ENCODE measurements at places on chromosomes 1 and 21. TPM values are rescaled to one million over a fixed set of nuclear protein-coding genes. Genes with fewer than 3 reads are reported as not detected.

DNA sequence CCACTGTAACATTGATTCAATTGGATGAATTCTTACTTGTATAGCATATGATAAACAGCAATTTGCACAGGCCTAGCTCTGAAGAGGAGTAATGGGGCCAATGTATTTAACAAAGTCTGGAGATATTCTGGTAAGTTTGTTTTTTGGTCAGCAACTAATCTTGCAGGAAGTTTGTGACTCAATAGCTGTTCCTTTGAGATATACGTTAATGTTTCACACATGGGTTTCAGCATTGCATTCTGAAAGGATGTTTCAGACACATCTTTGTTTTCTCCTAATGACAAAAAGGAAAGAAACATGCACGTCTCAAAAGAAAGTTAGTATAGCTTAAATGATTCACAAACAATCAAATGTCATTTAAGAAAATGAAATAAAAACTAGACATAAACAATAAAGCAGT is 49.0 kb downstream of the LTN1 start:
- DNase-seq: no peak

DNA sequence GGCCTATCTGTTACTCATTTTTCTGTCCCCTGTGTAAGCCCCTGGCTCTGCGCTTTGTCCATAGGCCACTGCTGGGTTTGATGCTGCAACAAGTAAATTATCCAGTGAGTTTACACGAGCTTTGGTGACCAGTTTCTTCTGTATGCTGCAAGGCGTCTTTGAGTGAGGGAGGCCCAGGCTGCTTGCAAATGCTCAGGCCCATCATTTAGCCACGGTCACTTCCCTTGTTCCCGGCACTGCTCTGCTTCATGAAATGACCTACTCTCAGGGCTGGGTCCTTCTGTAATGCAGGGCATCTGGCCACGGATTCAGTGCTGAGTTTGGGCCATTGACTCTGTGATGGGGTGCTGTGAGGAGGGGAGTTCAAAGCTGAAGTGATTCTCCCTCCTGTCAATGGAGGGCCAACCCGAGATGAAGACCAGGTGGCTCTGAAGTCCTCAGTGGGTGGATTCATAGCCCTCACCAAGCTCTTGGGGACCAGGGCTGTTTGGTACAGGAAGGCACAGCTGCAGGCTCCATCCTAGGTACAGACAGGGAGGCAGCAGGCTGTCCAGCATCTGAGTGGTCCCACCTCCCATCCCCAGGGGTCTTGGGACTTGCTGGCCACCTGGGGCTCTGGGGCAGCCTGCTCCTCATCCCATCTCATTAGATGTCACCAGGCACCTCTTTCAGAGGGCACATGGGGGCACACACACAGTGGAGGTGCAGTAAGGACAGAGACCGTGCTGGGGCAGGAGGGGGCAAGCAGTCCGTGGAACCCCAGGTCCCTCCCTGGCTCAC is 21.7 kb downstream of the LHX4 start:
- no peak for DNase-seq

DNA sequence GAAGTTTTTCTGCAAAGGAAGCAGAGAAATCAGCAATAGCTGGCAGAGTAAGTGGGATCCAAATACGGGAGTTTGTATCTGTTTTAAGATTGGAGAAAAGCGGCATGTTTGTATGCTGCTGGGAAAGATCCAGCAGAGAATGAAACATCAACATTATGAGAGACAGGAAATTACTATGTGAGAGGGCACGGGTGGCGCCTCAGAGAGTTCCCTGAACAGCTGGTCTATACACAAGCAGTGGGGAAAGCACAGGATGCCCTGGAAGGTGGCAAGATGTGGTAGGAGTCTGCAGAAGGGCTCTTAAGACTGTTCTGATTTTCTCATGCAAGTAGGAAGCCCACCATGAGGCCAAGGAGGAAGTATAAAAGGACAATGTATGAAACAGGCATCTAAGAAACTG is 130.4 kb downstream of the RERE start:
- DNase-seq: no peak

DNASE2B gene
- total RNA-seq: not detected

BRDT gene
- total RNA-seq: not detected

GRCh38 chr21:45998276-45998701 is 16.7 kb downstream of the COL6A1 start:
- no peak for DNase-seq

- peak; percentile 56 for DNase-seq
Measured at GRCh38 chr1:36919491-36920145, 114.7 kb downstream of the GRIK3 start.

FCRL1 gene
- not detected for total RNA-seq

GLUL gene
- 545 TPM for total RNA-seq

DNA sequence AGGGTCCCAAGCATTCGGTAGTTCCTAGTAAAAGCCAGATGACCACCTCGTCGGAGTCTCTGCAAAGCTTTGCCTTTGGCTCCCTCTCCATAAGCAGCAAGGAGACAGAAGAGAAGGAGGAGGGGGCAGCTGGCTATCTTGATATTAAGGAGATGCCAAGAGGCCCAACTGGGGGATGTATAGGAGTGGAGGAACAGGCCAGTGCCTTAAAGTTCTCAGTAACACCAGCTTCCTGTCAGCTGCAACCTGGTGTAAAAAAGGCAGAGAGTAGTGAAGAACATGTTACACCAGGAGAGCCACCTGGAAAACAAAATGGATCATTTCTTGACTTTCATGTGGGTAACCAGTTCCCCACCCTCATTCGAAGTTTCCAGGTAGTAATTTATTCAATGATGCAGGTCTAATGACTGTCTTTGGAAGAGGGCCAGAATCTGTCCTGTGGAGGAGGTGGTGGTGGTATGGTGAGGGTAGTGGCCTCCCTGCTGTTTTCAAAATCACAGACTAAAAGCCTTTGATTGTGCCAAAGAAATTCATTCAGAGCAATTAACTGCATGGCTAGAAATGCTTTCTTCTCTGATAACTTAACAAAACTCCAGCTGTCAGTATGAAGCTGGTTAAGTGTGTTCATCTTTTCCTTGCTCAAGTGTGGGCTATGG is 27.3 kb downstream of the TMEM200B start:
- no peak for DNase-seq

GRCh38 chr1:201930137-201930536 is 16.2 kb downstream of the LMOD1 start:
- DNase-seq: no peak

DNA sequence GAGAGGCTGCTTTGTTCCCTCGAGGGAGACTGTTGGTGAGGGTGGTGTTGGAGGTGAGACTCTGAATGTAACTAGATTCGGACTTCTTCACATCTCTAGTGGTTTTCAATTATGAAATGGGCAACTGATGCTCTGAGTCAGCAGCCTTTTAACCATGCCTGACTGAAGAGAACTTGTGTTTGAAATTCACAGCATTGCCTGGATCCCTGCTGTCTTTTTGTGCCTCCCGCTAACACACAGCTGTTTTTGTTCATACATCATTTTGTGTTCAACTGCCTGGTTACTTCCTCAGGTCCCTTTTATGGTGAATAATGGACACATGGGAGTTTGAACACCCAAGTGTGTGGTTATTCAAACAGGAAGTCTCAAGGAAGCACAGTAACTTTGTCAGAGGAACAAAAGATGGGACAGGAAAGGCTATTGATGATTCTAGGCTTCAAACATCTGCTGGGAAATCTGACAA is 16.8 kb downstream of the LAMC1 start:
- DNase-seq: no peak

CCDC27 gene
- not detected for total RNA-seq

DNA sequence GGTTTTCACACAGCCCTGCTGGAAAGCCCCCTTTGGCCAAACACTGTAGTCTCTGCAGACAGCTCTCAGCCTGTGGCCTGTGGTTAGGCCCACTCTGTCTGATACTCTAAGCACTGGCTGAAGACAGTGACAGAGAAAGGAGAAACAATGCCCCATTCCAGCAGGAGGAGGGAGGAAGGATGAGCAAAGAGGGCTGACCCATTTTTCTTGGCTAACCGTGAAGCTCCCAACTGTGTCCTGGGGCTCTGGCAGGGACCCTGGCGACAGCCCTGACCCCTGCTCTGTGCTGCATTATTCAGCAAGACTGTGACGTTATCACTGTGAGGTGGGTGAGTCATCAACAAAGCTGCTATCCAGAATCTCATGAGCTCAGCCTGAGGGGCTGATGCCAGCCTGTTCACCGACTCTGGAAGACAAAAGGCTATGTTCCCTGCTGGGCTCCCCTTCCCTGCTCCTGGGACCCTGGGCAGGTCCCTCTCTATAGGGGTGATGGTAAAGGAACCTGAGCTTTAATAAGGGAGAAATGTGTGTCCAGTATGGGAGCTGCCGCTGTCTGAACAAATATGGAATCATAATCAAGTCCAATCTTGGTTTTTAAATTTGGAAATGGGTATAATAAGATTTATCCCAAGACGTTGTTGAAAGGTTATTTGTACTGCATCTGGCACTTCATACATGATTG is 107.0 kb downstream of the RHOU start:
- DNase-seq: no peak

DNA sequence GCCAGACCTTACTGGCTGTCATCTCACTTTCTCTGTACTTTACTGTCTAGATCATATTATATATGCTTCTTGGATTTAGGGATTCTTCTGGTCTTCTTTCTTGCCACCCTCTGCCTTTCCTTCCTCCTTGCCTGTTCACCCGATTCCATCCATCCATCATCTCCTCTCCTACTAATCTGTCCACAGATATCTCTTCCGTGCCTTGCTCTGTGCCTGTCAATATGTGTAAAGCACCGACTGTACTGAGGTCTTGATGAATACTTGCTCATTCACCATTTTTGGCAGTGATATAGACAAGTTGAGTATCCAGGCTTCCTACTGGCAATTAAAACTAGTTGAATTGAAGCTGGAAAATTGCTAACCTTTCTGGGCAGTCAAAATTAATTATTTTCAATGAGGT is 8.1 kb downstream of the FMN2 start:
- DNase-seq: no peak

GRCh38 chr21:36125512-36126207 is 9.2 kb upstream of the CBR3 start:
- no peak for DNase-seq

DNA sequence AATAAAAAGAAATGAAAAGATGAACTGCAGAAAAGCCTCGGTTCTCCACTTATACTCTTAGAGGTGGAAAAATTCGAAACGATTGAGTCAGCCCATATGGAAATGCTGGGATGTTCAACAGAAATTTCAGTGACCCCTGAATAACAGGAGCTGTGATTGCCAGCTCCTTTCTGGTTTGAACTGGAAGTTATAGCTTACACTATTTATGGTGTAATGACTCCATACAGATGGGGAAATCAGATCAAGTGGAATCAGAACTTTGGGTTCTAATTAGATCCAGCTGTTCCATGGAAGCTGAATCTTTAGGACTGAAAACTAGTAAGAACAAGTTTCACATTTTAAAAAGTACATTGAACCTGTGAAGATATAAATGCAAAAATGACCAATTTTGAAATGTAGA is 569.3 kb upstream of the ZRANB2 start:
- no peak for DNase-seq

DNA sequence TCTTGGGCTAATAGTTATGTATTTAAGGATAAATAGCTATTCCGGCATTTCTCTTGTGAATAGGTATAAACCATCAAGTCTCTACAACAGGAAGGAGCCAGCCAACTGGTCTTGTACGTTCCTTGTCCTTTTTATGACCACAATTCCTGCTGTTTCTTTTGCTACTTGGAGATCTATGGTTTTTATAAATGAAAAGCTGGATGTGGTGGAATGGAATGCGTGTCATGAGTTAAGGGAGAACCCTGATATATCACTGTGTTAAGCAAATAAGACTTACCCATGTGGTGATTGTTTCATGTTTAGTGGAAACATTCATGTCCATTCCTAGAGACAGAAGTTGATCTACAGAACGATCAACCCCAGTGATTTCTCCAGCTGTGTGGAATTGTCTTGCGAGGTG is 282.1 kb downstream of the RPS6KC1 start:
- no peak for DNase-seq

OR10K2 gene
- total RNA-seq: not detected

USP21 gene
- 45.7 TPM for total RNA-seq

GRCh38 chr1:178575611-178576361 is 62.9 kb downstream of the TEX35 start:
- DNase-seq: no peak

GRCh38 chr1:9816199-9816598 is 7.6 kb downstream of the CLSTN1 start:
- no peak for DNase-seq

Measured in type B pancreatic cell (in vitro differentiated cells).